ENCODE measurements at places on chromosomes 6 and 20.
A peak's percentile ranks its signal among the peaks of the same experiment; 100 is the strongest.

DNA sequence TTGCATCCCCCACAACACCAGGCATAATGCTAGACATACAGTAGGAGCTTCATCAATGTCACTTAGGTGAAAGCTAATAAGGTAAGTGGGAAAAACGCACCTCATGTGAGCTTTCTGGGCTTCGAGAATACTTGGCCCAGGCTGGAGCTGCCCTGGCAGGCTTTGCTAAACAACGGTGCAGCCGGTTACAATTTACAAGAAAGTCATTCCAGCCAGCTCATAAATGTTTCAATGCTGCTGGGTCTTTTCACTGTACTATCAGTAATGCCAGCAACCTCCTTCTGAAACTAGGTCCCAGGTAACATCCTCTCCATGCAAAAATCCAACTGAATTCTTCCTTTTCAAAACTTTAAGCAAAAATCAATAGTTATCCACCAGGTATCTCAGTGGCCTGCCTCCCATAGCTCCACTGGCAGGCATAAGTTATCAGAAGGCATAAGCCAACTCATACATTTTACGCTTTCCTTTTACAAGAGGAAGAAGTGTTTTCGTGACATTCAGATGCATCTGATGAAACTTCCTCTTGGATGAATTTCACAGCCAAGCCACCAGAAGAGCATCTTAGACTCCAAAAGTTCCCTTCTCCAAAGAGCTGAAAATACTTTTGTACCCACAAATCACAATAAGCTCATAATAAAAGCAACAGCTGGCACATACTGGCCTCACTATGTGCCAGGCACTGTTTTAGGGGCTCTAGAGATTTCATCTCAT, 56.3 kb downstream of the RTN4IP1 start:
- DNase-seq: no peak

GRCh38 chr20:37161830-37162549, 17.1 kb upstream of the RPN2 start:
- DNase-seq: peak; percentile 37

DNA sequence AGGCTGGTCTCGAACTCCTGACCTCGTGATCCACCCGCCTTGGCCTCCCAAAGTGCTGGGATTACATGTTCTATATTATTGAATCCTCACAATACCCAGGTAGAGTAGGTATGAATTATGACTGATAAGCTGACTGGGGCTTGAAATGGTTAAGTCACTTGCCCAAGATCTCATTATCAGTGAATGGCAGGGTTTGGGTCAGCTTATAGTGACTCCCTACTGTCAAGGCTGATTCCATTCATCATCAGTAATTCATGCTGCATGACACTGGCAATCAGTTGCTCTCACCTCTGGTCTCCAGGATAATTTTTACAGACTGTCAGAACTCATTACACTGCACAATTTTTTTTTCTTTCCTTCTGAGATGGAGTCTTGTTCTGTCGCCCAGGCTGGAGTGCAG, 127.6 kb downstream of the KIF13A start:
- no peak for DNase-seq

- DNase-seq: no peak
Measured at GRCh38 chr6:125370343-125370742, 68.6 kb upstream of the HDDC2 start.

GRCh38 chr20:49560186-49560585, 7.8 kb downstream of the PTGIS start:
- DNase-seq: no peak

DNA sequence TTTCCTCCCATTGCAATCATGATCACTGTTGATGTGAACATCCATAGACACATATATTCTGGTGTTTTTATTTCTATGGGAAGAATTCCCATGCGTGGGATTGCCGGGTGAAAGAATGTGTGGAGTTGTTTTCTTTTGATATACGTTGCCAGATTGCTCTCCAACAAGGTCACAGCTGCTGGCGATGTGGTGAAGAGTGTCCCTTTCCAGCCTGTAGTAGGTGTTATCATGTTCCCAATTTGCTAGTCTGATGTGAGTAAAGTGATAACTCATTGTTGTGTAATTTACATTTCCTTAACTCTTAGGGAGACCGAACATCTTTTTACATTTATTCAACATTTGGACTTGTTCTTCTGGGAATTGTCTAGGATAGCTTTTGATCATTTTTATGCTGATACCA, 14.5 kb upstream of the ELMO2 start:
- DNase-seq: no peak

DNA sequence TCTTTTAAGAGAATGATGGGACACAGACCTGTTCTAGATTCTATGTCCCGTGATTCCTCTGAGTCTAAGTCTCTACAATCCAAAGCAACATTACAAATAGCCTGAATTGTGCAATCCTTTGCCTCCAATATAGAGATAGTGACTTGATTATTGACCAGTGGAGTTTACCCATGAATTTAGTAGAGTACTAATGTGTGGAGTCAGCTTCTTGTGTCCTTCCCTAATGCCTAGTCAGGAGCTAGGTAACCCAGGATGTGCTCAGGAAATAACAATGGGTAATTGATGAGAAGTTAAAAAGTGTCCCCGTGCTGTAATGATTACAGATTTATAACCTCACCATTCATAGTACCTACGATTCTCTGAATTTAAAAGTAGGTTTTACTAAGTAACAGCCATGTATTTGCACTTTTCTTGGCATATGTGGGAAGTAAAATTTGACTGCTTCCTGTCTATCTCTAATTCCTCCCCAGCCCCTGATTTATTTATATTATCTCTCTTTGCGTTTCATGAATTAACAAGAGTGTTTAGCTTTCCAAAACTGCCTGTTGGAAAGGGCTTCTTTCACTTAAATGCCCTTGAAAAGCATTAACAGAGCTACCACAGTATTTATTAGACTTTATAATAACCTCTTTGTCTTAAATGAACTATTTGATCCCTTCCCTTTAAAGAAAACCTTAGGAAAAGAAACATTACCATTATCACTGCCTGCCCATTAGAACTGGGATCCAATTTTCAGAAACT, 30.5 kb downstream of the NEDD9 start:
- no peak for DNase-seq

GRCh38 chr6:56849896-56850295, 105.0 kb upstream of the BEND6 start:
- peak; percentile 37 for DNase-seq

Measured in AG08395 (cell line).